ENCODE measurements at places on chromosomes 12 and 14.

DNA sequence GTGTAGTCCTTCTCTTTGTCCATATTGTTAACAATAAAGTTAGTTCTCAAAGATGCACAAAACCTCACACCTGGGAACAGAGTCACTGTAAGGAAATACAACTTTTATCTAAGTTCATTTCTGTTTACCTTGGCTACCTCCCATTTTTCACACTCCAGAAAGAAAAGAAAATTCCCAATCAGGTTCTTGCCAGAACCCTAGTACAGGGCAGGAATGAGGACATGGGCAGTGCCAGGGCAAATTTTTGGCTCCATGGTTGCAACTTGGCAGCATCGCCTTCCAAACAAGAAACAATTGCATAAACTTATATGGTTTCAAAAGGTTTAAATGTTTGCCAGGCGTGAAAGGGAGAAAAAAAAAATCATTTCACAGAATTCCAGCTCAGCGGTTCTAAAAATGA, 296.3 kb upstream of the PRKD1 start:
- DNase-seq, result no peak

- no peak for DNase-seq
These were observed 26.9 kb upstream of the FERMT2 start for GRCh38 chr14:52977798-52978197.

- DNase-seq, result no peak
These were observed 14.3 kb upstream of the PAPLN start for GRCh38 chr14:73223049-73223448.

GRCh38 chr12:47493801-47494200, 212.0 kb downstream of the RPAP3 start:
- no peak for DNase-seq

DNA sequence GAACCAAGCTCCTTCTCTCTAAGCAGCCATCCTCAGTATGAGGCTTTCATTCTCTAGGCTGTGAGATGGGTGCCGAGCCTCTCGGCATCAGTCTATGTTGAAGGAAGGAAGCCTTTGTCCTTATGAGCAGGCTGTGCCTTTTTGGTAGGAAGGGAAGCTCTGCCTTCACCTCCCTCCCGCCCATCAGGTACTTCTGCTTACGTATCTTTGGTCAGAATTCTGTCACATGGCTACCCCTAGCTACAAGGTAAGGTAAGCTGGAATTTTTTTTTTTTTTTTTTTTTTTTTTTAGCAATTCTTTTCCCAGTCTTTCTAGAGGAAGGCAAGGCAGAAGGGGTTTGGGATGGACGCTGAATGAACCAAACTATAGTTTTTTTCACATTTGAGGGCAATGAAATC, 16.9 kb downstream of the BATF start:
- no peak for DNase-seq

GRCh38 chr12:108381787-108382436, 42.8 kb upstream of the CMKLR1 start:
- no peak for DNase-seq

DNA sequence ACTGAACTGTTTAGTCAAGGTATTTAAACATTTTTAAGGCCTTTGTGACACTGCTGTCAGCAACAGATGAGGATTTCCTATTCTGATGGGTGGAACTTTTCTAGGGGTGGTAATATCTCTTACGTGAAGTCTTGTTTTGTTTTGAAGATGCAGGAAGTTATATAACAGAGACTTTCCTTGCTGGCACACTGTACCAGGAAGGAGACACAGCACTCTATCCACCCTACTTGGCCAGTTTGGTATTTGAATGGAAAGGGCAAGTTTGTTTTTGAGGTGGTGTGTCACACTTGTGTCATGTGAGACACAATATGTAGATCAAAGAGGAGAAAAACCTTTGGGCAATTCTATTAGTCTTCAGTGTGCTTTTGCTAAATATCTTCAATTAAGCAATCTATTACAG, 51.6 kb upstream of the SRP54 start:
- DNase-seq, result peak; percentile 37

DNA sequence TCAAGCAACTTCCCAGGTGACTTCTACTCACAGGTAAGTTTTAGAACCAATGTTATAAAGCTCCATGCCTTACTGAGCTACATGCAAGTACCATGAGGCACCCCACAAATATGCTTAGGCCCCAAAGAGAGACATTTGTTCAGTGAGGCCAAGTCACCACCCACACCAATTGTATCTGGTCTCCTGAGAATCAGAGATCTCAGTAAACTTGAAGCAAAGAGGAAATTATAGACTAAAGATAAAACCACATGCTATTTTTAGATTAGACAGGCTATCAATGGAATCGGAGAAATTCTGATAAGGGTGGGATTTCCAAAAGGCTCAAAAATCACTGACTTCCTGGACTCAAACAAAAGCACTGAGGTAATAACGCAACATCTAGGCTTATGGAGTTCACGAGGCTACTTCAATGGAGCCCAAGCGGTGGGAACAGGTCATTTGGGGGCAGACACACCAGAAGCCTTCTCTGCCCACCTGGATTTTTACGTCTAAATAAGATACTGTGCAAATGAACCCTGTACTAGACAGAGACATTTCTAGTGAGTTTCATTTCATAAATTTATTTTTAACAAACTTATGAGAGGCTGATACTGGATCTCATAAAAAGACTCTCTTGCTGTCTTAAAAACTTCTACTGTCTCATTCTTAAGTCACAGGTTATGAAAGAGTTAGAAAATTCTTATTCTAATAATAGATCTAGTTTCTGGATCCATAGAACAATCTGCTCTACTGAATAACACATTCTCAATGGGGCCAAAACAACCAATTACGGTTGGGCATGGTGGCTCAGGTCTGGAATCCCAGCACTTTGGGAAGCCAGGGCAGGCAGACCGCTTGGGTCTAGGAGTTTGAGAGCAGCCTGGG, 7.7 kb downstream of the SLC15A4 start:
- no peak for DNase-seq

DNA sequence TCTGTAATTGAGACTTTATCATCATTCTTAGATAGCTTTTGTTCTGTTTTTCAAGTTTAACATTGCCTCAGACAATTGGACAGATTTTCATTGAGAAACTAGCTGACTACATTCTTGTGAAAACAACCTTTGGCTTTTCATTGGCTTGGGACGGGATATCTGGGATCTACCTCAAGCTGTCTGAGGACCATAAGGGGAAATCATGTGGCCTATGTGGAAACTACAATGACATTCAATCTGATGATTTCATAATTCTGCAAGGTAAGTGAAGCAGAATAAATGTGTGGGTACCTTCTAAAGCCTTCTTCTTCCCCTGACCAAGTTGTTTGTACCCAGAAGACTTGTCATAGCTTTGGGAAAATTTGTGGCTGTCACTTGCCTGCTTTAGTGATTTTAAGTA, 133.5 kb downstream of the OTOGL start:
- DNase-seq, result no peak

- no peak for DNase-seq
These were observed 116.8 kb downstream of the SCARB1 start for GRCh38 chr12:124746649-124747425.

DNA sequence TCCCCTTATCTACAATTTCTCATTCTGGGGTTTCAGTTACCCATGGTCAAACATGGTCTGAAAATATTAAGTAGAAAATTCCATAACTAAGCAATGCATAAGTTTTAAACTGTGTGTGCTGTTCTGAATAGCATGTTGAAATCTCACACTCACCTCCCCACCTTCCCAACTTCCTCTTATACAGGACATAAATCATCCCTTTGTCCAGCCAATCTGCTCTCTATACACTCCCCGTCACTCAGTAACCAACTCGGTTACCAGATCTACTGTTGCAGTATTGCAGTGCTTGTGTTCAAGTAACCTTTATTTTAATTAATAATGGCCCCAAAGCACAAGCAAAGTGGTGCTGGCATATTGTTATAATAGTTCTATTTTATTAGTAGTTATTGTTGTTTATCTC, 420.5 kb downstream of the GXYLT1 start:
- no peak for DNase-seq

GRCh38 chr12:51382173-51382572, 9.0 kb downstream of the GALNT6 start:
- DNase-seq, result no peak

- no peak for DNase-seq
These were observed 66.5 kb downstream of the PUS7L start for GRCh38 chr12:43692064-43692463.

- DNase-seq, result peak; percentile 5
These were observed 176.8 kb downstream of the KIF26A start for GRCh38 chr14:104315169-104315568.

DNA sequence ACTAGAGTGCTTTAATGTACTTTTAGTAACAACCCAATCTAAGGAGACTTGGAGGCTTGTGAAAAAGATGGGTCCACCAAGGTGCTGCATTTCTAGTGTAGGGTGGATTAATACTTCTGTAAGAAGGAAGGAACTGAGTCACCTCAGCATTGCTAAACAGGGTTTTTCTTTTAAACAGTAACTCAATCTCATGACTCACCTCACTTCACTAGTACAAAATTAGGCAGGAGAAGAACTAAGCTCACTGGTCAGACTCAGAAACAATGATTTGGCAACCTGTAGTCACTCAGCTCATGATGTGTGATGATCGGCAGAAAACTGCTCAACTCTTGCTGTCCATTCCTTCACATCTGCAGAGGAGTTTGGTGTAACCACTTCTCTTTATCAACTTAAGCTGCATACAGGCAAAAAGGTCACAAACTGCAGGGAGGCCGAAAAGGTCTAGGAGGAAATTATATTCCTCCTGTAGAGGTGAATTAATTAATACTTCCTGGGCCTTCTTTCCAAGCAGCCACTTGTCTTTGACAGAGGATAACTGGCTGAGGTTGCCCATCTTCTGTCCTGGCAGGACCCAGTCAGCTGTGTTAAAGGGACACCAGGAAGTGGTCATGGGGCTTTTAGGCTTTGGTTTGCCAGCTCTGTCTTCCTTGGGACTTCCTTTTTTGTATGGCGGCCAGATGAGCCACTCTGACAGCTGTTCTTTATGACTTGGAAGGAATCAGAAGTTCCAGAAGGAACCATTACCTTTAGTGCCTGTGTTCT, 466.9 kb downstream of the FUT8 start:
- no peak for DNase-seq

DNA sequence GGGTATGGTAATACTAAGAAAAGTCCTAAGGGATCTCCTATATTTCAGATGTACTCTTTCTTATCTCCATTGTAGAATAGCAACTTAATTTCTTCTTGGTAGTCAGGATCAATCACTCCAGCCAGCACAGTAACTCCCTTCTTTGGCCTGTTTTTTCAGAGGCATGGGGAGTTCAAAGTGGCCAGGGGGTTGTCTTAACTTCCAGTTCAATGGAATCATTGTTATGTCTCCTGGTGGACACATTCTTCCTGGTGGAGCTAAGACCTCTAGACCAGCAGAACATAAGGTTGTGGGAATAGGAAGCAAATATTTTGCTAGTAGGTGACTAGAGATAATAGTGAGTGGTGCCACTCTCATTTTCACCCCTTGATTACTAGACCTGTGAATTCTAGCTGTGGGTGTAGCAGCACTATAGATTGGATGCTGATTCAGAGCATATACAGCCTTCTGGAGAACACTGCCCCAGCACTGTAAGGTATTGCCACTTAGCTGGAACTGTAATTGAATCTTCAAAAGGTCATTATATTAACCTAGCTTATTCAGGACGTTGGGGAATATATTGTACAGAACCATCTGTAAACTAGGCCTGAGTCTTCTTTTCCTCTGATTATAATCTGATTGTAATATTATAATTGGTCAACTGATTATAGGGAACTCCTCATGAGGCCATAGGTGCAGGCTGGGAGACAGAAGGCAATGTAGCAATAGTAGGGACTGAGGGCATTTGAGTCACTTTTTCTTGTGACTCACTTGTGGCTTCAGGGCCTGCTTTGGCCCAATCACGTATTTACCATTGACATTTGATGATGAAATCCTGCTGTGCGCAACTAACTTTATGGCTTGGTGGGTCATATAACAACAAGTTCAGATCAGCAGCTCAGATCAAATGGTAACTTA, 60.2 kb upstream of the ATP2B1 start:
- no peak for DNase-seq

- DNase-seq, result no peak
These were observed 222.6 kb downstream of the ACSS3 start for GRCh38 chr12:81300454-81300853.

DNA sequence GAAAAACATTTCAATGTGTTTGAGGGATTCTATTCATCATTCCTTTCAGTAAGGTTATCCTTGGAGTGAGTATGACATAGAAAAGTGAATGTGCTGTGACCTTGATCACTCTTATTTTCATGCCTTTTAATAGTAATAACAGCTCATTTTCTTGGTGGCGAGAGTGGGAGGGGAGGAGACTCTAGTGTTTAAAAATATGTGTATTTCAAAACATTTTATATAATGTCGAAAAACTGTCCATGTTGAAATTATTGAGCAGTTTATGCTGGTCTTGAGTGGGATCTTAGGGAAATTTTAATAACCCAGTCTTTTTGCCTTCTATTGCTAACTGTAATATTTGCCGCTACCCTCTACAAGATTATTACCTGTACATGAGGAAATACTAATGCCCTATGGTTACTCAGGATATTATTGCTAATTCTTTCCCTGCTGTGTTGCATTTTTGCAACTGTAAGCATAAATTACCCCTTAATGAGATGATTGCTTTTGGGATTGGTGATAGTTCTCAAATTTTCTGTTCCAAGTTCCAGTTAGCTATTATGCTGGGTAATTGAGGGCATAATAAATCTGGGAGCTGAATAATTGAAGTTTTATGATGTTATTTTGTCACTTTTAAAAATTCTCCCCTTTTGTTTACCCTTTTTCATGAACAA, 21.9 kb downstream of the ATF7IP start:
- no peak for DNase-seq

DNA sequence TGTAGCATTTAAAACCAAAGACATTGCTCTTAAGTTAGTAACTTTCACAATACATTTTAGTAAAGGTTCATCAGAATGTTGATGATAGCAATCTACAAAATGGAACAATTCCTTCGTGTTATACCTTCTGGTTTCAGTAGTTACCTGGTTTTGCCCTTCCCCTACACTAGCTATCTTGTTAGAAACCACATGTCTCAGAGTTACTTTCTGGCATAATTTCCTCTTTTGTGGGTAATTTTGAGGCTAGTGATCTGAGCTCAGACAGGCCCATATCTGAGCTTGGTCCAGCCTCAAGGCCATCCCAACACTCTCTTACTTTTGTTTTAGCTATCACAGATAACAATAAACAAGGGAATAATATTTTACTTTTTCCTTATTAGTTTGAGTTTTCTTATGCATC, 196.9 kb downstream of the KITLG start:
- no peak for DNase-seq

- DNase-seq, result no peak
These were observed 60.8 kb upstream of the EVL start for GRCh38 chr14:100004392-100004791.

GRCh38 chr12:5489760-5490406, 58.0 kb downstream of the NTF3 start:
- no peak for DNase-seq

DNA sequence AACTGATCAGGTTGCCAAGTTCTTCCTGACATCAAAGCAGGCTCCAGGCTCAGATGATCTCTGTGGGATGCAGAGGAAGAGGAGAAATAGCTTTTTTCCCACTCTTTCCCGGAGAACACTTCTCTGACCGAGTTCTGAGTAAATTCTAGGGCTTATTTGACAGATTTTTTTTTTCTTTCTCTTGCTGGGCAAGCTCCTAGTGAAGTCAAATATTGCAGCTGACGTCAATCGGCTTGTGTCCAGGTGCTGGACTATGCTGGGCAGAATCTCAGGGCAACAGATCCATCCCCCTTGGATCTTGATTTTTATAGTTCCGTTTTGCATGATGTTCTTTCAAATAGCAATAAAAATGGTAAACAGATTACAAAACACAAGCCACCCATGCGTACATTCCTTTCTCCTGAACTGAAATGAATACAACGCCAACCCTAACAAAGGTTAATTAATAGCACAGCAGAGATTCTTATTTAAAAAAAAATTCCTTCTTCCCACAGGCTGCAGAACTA, 182.2 kb downstream of the NOVA1 start:
- no peak for DNase-seq

All from activated naive CD4-positive, alpha-beta T cell treated with anti-CD3 and anti-CD28 coated beads, Interleukin-2, amount 10 ng/mL, durations not matched to agents 7 days and 5 days (primary cell).